ENCODE measurements at places on chromosomes 5 and 9. TPM values are rescaled to one million over a fixed set of nuclear protein-coding genes. Genes with fewer than 3 reads are reported as not detected.

PCDHB12 gene
- polyA plus RNA-seq = 0.06 TPM

VAV2 gene
- polyA plus RNA-seq = 29.9 TPM

OBP2B gene
- polyA plus RNA-seq = 0.12 TPM

FBXL17 gene
- polyA plus RNA-seq = 3.4 TPM

TAF11L5 gene
- polyA plus RNA-seq = not detected

GAPVD1 gene
- 21.2 TPM for polyA plus RNA-seq

TRPM6 gene
- 0.19 TPM for polyA plus RNA-seq

DMRT2 gene
- polyA plus RNA-seq = not detected

EIF4E1B gene
- polyA plus RNA-seq = not detected

PPP1R2B gene
- polyA plus RNA-seq = not detected

RLN1 gene
- polyA plus RNA-seq = not detected

UNC5A gene
- polyA plus RNA-seq = 0.07 TPM

MIER3 gene
- polyA plus RNA-seq = 4.6 TPM

C5orf58 gene
- not detected for polyA plus RNA-seq

IGFBPL1 gene
- polyA plus RNA-seq = 0.11 TPM

PLPPR1 gene
- polyA plus RNA-seq = 0.07 TPM

SOX30 gene
- polyA plus RNA-seq = 0.02 TPM

SNCB gene
- polyA plus RNA-seq = 0.42 TPM

WNT8A gene
- not detected for polyA plus RNA-seq

CSF1R gene
- 1.5 TPM for polyA plus RNA-seq

ZNF618 gene
- polyA plus RNA-seq = 8.0 TPM

OR1J2 gene
- polyA plus RNA-seq = not detected

FOXD4L4 gene
- 0.02 TPM for polyA plus RNA-seq

BTNL8 gene
- polyA plus RNA-seq = not detected

C6 gene
- polyA plus RNA-seq = not detected

EQTN gene
- not detected for polyA plus RNA-seq

ANXA2R gene
- polyA plus RNA-seq = 0.07 TPM

ECSCR gene
- not detected for polyA plus RNA-seq

OR1Q1 gene
- polyA plus RNA-seq = not detected

IL13 gene
- not detected for polyA plus RNA-seq

ELOVL7 gene
- 5.6 TPM for polyA plus RNA-seq

CER1 gene
- not detected for polyA plus RNA-seq

PCDHB13 gene
- polyA plus RNA-seq = 0.16 TPM

CCNI2 gene
- polyA plus RNA-seq = 0.09 TPM

PAPPA gene
- 0.06 TPM for polyA plus RNA-seq

AMBP gene
- polyA plus RNA-seq = not detected

MELK gene
- polyA plus RNA-seq = 37.2 TPM

IFNK gene
- not detected for polyA plus RNA-seq

GZMA gene
- polyA plus RNA-seq = not detected

SLC6A3 gene
- not detected for polyA plus RNA-seq

TDRD7 gene
- polyA plus RNA-seq = 5.7 TPM

FOXI1 gene
- polyA plus RNA-seq = not detected

FOXD4 gene
- 0.10 TPM for polyA plus RNA-seq

F12 gene
- 5.4 TPM for polyA plus RNA-seq

STING1 gene
- 35.3 TPM for polyA plus RNA-seq

PCDHGC4 gene
- 0.14 TPM for polyA plus RNA-seq

Measured in mammary epithelial cell (primary cell).